Kasumi-1 (cell line): ENCODE measurements at places on chromosomes 7 and 10.

GRCh38 chr10:128596906-128597305, 470.7 kb upstream of the MKI67 start:
- no peak for DNase-seq

DNA sequence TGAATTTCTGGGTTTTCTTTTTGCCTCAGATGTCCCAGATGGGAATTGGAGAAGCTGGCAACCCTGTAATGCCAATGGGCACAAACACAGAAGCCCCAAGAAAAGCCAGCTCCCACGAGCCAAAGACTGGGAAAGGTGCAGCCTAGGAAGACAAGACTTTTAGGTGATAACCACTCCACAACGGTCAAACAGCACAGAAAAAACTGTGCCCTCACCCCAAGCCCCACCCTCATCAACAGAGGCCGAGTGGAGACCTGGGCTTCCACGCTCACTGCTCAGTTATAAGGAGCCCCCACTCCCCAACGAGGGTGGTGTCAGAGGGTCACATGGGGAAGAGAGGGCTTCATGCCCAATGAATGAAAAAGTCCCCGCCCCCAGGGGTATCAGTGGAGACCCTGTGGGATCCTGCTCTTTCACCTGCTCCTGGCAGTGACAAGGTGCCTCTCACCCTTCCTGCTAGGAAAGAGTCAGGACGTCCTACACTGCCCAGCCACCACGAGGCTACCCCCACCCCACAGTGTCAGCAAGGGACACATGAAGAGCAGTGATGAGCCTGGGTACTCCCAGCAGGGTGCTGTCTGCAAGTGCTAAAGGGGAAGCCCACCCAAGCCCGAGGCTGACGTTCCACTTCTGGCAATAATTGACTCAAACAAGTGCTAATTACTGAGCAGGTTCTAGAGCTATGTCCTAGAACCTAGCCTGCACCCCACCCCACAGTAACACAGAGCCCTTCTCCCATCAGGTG, 8.3 kb downstream of the TMEM273 start:
- no peak for DNase-seq

GRCh38 chr10:93459466-93459865, 22.7 kb downstream of the MYOF start:
- DNase-seq: no peak

DNA sequence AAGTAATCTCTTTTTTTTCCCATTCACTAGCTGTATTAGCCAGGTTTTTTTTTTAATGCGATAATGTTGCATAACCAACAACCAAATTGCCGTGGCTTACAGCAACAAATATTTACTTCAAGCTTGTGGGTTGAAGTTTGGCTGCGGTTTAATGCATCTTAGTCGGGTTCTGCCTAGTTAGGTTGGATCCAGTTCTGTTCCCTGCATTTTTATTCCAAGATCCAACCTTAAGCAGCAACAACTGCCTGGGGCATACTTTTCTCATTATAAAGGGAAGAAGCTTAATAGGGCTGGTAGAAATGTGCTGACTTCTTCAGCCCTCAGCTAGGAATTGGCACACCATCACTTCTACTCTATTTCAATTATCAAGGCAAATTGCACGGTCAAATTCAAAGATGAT, 1115.5 kb upstream of the AUTS2 start:
- no peak for DNase-seq

GRCh38 chr7:44977304-44977958, 1.4 kb downstream of the MYO1G start:
- DNase-seq: peak; percentile 74

GRCh38 chr10:107626862-107627261, 462.4 kb upstream of the SORCS1 start:
- DNase-seq: no peak

DNA sequence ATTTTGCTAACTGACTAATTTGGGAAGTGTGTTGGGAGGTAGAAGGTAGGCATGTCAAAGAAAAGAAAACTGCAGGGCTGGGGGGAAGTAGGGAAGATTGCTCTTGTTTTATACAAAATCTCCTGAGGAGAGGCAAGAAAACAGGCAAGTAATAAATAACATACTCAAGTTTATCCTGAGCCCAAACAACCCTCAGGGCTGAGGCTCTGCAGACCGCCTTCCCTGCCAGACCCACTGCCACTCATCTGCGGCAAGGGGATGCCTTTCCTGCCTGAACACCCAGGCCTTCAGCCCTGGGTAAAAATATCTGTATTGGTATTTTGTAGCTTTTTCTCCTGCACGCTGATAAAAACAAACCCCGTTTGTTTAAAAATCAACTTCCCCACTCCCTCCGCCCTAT, 399.8 kb upstream of the NFE2L3 start:
- no peak for DNase-seq
